ENCODE measurements at places on chromosomes 3 and 15.

GRCh38 chr15:41048397-41048796, 67.7 kb downstream of the INO80 start:
- DNase-seq, result no peak

DNA sequence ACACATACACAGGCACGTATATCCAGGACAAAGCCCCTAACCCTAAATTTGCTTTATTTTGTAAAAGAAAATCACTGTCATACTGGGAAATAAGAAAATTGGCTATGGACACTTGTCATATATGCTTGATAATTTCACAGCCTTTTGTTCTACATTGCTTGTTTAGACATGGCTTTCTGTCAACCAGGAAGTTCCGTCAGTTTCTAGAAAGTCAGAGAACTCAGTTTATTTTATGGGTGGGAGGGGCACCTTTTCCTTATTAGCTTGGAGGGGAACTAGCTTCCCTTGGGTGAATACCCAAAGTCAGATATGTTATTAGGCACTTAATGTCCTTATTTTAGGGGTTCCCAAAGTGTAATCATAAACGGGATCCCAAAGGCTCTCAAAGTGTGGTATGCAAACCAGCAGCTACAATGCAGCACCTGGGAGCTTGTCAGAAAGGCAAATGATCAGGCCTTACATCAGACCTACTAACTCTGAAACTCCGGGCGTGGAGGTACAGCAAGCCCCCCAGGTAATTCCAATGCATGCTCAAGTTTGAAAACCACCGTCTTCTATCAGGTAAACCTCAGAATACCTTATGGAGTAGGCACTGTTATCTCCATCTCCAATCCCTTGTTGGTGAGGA, 50.1 kb downstream of the CADPS start:
- no peak for DNase-seq

DNA sequence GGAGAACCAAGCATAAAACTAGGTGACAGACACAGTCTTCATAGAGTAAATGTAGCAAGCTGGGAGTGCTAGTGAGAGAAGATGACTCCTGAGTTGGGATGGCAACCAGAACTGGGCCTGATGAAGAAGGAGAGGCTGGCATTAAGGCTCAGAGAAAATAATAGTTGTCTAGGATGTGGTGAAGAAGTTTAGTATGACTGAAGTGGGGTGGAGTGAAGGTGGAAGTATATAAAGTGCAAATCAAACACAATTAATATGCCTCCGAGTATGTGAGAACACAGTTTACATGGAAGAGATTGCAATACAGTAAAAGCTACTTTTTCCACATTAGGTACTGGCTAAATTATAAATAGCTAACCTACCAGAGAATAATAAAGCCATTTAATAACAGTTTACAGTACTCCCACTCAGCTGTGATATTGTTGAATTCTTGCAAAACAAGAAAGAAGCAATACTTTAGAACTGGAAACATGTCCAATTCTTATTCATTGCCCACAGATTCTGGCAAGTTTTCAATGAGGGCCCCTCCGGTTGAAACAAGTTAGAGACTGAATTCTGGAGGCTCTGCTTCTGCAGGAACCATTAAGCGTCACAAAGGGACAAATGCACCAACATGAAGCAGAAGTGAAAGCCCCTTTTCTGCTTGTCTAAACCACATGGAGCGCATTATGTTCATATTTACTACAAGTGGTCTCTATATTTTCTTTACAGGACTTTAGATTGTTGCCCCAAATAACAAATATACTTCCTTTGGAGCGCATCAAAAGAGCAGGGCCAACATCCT, 243.7 kb downstream of the SLC9A9 start:
- DNase-seq, result no peak

DNA sequence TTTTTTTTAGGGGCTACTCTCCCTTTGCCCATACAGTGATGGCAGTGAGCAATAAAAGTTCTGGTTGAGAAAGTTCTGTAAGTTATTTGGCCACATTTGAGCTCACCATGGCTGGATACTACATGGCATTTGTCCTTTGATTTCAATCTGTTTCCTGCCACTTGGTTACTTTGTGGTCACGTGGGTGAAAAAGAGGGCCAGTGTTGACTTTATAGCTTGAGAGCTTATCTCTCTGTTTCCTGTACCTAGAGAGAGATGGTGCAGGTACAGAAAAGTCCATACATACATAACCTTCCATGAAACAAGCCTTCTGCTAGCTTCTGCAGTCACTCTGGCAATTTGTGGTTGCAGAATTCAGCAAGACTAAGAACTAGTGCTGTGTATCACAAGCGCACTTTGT, 23.4 kb upstream of the MECOM start:
- no peak for DNase-seq

DNA sequence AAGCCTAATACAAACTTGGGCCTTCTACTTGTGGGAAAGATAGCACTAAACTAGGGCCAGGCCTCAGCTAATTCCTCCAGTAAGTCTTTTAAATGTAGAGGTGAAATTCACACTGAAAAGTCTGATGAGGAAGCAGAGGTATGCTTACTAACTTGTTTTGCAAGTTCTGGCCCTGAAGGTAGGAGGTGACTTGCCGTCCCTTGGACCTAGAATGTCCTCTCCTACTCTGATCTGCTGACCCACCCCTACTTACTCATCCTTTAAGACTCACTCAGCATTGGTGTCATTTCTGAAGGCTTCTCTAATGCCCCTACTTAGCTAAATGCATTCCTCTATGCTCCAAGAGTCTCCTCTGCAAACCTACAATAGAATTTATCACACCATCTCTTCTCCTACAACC, 19.4 kb downstream of the RIOX2 start:
- no peak for DNase-seq
